Posterior cingulate gyrus (tissue), 11 donors: ENCODE measurements at places on chromosomes 4 and X.

- DNase-seq = no peak
Measured at GRCh38 chrX:34377645-34378044, 245.5 kb upstream of the FAM47A start.

GRCh38 chr4:104905546-104905945 lies 241.1 kb upstream of the TET2 start:
- DNase-seq = no peak

DNA sequence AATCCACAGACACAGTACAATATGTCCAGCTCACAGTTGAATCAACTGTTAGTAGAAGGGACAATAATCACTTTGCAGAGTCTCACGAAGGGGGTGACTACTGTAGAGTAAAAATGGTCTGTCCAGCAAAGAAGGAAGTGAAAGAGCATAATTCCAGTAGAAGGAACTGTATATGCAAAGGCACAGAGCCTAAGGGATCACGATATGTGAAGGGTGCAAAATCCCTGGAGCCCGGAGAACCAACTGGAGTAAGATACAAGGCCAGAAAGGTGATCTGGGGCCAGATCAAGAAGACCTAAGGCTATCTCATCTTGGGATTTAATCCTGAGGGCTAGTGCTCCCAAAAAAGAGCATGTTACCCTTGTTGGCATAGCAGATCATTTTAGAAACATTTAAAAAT lies 192.7 kb upstream of the LDB2 start:
- no peak for DNase-seq

DNA sequence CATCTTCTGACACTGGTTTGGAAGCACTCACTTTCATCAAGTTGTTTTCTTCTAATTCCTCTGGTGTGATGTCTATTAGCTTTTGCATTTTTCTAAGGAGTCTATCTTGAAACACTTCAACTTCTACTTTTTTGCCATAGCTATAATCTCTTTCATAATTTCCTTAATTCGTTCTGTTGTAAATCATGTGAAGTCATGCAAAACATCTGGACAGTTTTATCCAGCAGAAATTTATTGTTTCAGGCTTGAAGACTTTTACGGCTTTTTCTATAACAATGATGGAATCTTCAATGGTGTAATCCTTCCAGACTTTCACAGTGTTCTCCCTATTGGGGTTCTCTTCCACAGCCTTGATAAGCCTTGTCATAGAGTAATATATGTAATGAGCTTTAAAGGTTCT lies 74.9 kb upstream of the PABPC4L start:
- DNase-seq = no peak

DNA sequence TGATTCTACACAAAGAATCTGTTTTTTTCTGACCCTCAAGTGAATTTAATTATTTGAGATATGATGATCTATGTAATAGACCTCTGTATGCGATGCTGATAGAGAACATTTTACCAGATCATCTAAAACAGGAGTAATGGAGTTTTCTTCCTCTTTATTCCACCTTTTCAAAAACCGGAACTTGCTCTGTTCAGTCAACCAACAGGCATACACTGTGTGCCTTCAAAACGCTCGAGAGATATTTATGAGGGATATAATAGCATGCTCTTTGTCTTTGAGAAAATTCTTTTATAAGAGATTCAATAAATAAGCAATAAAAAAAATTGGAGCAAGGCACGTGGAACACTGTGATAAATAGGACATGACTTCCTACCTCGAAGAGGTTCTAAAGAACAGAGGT lies 2.0 kb downstream of the NYX start:
- DNase-seq = no peak

DNA sequence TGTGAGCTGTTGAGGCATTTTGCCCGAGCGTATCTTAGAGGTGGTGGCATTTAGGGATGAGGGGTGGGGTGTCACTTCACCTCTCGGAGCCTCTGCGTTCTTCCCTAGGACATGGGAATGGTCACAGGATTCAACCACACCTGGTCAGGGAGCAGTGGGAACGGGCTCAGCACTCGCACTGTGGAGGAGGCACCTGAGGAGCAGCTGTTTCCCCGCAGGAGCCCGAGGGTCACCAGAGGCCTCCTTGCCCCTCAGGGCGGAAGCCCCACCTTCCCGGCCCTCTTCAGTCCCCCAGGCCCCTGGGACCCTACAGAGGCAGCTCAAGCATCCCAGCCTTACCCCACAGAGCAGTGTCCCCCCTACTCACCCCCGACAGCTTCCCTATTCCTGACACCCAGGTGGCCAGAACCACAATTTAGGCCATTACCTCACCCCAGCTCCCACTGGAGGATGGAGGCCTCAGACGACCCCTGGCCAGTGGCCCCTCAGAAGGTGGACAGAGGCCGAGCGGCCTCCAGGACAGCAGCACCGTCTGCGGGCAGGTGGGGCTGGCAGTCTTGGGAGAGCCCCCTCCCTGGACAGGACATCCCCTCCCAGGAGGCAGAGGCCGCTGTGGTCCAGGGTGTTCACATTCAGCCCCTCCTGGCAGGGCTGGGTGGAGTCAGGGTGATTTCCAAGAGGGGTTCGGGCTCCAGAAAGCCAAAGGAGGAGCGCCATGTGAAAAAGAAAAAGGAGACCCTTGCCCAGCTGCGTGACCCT lies 4.2 kb upstream of the HTRA3 start:
- no peak for DNase-seq

DNA sequence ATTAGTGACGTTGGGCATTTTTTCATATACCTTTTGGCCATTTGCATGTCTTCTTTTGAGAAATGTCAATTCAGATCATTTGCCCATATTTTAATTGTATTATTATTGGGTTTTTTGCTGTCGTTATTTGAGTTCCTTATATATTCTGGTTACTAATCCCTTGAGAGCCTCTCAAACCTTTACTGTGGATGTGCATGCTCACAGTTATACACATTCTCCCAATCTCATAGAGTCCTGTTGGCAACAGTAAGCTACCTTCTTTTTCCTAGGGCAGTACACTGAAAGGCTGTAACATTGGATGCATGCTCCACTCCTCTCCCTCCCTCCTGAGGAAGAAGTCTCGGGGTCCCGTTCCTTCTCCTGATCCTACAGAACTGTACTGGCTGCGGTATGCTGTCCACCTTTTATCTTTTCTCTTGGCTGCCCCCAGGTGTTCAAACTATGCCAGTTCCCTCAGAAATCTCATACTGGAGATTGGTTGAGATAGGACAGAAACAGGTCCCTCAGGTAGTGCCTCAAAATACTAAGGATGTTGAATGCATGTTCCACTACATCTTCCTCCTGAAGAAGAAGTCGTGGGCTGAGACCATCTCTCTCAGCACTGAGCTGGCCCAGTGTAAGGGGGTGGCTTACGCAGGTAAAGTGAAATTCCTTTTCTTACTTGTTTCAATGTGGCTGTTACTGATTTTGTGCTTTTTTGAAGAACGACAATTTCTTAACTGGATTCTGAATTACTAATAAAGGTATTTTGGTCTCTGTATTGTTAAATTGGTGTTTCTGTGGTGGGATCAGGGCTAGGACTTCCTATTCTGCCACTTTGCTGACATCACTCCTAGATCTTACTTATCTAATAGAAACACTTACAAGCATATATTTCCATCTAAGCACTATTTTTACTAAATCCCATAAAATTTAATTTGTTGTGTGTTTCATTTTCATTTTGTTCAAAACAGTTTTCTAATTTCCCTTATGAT lies 145.4 kb upstream of the HUWE1 start:
- DNase-seq = no peak

GRCh38 chrX:42778096-42778495 lies at the start of gene PPP1R2C:
TSS of gene PPP1R2C (minus strand) at chrX:42778163. CDS start at chrX:42778079, 84 bp downstream.
- no peak for DNase-seq

DNA sequence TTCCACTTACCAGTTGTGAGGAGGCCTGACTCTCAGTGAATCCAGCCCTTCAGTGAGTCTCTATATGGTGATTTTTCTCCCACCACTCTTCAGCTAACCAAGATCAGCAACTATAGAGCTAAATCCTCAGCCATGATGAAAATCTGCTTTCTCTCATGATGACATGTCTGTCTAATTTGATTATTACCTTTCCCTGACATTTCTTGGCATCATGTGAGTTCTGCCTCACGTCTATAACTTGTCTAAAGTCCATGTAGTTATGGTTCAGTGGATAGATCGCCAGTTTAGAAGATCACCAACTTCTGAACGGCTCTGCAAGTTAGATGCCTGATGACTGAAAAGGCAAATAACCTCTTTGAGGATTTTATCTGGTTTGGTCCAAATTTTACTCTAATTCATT lies 14.9 kb upstream of the DCAF8L1 start:
- DNase-seq = no peak

GRCh38 chr4:1356181-1356998 lies 9.4 kb downstream of the UVSSA start:
- DNase-seq = peak; percentile 95

DNA sequence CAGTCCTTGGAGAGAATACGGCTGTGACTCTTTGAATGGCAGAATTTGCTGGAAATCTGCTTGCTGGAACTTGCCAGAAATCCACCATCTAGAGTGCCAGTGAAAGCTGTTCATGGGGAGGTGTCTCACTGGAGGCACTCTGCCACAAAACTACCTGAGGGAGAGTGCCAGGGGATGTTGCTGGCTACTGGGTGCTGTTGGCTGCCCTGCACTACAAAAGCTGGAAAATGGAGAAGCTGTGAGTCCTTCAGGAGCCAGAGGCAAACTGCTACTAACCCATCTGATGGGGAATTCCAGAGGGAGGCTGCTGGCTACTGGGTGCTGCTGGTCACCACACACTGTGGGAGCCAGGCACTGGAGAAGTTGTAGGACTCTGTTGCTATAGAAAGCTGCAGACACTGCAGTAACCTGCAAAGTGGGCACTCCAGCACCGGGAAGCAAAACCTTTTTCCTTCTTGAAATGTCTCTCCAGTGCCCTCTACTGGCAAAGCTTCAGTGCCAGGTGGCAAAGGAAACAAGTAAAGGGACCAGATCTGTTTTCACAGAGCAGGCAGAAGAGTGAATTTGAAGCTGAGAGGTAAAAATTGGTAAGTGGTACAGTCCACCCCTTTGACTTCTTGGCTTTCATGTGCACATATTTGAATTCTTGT lies 47.8 kb upstream of the HSD17B10 start:
- peak; percentile 26 for DNase-seq

DNA sequence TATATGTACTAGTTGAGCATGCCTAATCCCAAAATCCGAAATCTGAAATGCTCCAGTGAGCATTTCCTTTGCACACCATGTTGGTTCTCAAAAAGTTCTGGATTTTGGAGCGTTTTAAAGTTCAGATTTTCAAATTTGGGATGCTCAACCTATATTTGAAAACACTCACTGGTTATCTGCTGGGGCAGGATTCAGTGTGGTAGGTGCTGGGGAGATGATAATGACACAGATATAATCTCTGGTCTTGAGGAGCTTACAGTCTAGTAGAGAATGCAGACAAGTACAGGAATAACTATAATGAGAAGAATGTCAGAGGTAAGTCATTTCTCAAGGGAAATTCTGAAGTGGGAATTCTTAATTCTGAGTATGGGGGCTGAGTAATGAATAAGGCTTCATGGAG lies 59.4 kb upstream of the CITED1 start:
- DNase-seq = no peak

DNA sequence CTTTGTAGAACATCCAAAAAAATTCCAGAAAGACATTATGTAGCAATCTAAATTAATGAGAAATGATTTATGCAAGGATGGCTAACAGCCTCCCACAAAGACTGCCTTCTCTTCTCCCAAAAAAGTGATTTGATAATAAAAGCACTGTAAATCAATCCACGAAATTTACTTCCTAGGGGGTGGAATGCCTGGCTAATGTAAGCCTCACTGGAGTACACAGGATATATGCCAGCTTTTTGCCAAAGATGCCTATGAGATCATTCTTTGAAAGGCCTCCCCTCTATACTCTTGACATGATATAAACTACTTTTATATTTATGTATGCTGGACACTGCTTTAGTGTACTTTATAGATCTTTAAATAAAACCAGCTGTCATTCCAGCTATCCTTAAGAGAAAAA lies 211.1 kb downstream of the ADAMTS3 start:
- no peak for DNase-seq

GRCh38 chrX:24357106-24357505 lies 3.3 kb upstream of the SUPT20HL1 start:
- no peak for DNase-seq

- no peak for DNase-seq
Measured at GRCh38 chrX:143768976-143769375, 48.4 kb upstream of the SPANXN2 start.

DNA sequence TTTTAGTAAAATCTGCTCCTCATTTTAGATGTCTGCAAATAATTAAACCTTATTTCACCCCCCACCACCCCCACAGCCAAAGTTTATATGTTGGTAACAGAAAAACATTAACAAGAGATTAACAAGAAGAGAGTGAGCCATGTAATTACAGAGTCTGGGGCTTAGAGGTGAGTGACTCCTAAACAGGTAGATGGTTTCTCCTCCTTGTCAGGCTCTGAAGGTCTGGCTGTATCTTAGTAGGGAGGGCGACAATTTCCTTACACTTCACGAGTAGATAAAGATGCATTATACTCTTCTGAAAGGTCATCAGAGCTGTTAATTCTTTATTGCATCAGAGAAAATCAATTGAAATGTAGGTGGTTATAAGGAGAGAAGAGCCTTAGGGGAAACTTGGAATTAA lies 171.8 kb upstream of the ANKRD50 start:
- no peak for DNase-seq

GRCh38 chr4:136088211-136088867 lies 1444.0 kb downstream of the PCDH18 start:
- DNase-seq = no peak

- no peak for DNase-seq
Measured at GRCh38 chr4:110514889-110515479, 39.0 kb downstream of the ENPEP start.

DNA sequence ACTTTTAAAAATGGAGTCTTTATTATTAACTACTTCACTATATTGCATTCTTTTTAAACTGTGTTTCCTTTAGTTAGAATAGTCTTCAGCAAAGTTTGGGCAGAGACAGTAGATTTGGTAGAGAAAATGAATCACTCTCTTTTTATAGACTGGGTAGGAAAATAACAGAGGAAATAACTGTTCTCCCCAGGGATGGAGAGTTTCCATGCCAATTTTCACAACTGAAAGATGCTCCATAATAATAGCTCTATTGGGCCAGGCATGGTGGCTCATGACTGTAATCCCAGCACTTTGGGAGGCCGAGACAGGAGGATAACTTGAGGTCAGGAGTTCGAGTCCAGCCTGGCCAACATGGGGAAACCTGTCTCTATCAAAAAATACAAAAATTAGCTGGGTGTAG lies 13.1 kb downstream of the HSD17B13 start:
- DNase-seq = no peak

DNA sequence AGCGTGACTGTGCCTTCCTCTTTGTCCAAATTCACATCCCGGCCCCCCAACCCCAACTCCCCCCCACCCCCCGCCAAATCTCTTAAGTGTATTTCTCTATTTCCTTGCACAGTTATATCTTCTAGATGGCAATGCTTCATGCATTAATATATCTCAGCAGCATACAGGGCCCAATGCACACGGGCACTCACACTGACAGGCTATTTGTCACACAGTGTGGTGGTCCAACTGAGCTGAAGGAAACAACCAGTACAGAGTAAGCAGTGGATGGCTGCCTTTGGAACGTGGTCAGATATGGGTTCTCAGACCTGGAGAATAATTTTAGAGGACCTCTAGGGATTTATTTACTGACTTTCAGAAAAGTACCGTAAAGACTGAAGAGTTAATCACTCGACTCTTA lies 681 bp downstream of the EXOC1 start:
- DNase-seq = no peak
